T-helper 17 cell (primary cell): ENCODE measurements at places on chromosomes 2 and 18.

DNA sequence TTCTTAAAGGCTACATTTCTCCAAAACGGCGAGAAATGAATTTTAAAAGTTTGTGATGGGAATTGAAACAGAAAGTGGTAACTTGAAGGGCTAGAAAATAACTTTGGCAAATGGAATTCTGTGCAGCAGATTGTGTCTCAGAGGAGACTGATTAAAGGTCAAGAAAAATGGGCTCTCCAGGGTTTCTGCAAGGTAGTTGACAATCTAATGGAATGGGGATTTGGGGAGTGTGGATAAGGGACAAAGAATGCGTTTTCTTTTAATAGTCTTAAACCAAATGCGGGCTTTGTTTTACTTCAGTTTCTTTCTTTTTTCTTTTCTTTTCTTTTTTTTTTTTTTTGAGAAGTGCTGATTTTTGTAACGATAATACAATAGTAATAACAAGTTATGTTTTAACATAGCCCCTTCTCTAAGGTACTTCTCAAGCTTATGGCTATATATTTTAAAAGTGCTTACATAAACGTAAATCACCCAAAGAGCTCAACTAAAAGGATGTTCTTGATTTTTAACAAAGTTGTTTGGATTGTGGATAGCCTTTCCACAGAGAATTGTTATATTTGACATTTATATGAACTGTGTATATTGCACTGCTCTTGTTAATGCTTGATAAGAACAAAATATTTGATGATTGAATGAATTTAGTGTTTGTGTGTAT lies 36.6 kb downstream of the CAMKMT start:
- DNase-seq: no peak

DNA sequence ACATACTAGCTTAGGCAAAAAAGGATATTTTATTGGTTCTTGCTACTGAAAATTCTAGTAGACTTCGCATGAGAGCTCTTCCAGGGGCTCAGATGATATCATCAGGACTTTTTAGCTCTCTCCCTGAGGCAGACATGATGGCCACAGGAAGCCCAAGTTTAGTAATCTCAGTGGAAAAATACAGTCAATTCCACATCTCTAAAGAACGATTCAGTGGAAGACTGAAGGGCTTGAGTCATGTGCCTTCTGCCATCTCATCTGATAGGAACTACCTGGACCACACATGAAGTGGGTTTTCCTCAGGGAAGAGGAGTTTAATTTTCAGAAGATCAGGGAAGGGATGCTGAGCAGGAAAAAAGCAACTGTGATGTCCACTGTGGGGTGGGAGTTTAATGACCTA lies 117.3 kb downstream of the TTC27 start:
- no peak for DNase-seq

GRCh38 chr2:152304836-152305235 lies 30.1 kb upstream of the FMNL2 start:
- no peak for DNase-seq

- no peak for DNase-seq
These were observed 52.0 kb upstream of the CHN1 start for GRCh38 chr2:175057078-175057685.

DNA sequence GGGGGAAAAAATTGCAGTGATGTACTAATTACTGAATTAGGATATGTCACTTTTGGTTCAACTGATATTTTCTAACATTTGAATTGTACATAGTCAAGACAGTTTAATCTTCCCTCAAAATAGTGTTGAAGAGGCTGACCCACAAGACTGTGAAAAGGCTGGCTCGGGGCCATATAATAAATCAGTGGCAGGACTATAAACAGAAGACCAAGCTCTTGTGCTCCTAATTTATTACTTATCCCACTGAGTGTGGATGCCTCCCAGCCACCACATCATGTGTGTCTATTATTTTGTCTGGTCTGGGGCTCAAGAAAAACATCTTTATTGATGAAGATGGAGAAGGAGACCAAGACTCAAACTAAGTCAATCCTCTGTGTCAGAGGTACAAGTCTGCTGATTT lies 64.4 kb downstream of the PLEKHM3 start:
- no peak for DNase-seq
